ENCODE measurements at places on chromosomes 6 and 20.

- no peak for DNase-seq
Observed at GRCh38 chr20:16111172-16111832, 461.9 kb downstream of the KIF16B start.

DNA sequence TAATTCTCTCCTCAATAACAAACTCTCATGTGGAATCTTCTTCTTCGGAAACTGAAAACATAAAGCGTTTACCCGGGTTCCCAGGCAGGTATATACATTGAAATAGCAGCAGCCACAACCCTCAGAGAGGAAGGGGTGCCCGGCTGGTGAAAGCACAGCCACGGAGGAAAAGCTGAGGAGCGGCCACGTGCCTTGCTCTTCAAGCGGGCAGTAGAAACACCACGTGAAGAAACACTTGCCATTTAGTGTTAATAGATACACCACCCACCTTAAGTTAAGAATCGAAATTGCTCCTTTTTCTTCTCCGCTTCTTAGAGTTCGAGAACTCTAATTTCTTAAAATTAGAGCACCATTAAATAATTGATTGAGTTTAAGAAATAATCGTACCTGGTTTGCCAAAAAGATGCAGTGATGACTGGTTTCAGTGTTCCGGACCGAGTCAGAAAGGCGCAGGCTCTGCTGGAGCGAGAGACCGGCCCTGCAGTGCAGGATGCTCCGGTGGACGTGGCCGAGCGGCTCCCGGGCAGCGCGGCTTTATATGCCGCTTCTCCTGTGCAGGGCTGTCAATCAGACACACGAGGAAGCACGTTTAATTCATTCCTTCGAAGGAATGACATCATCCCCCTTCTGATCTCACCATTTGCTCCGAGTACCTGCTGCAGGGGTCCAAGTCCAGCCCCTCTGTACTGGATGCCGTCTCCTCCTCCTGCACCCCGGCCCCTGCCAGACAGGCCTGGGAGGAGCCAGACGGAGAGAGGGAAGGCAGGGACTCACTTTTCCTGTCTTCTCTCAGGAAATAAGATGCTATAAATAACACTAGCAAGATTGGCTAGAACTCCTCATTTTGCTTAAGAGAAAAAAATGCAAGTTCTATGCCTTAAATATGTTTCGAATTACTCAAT is at the start of gene THBS2:
TSS of gene THBS2 (minus strand) at position 510 of the 902 bp plus-strand sequence. CDS start 3,062 bp downstream, outside the sequence.
- DNase-seq = no peak

- no peak for DNase-seq
Observed at GRCh38 chr20:16388731-16389130, 184.5 kb downstream of the KIF16B start.

- no peak for DNase-seq
Observed at GRCh38 chr20:1317545-1318255, 11.2 kb downstream of the SDCBP2 start.

DNA sequence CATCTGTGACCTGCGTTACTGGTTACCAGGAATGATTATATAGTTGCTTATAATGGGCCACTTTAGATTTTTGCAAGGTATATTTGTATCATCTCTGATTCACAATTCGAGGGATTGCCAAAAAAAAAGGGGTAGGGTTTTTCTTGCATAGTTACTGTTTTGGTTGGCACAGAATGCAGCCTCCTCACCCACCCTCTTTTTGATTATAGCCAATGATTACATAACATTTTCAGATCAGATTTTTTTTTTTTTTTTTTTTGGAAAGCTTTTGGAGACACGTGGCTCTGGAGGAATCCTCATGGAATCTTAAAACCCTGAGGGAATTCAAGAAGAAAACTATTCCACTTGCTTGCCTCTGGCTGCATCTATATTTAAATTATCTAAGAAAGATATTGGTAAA is 53.7 kb downstream of the UST start:
- no peak for DNase-seq

GRCh38 chr6:168374541-168375071 is 55.0 kb upstream of the DACT2 start:
- no peak for DNase-seq

GRCh38 chr20:19866070-19866469 is 108.0 kb downstream of the RIN2 start:
- DNase-seq = no peak

GRCh38 chr6:166554316-166554715 is 32.2 kb downstream of the RAMACL start:
- DNase-seq = no peak

DNA sequence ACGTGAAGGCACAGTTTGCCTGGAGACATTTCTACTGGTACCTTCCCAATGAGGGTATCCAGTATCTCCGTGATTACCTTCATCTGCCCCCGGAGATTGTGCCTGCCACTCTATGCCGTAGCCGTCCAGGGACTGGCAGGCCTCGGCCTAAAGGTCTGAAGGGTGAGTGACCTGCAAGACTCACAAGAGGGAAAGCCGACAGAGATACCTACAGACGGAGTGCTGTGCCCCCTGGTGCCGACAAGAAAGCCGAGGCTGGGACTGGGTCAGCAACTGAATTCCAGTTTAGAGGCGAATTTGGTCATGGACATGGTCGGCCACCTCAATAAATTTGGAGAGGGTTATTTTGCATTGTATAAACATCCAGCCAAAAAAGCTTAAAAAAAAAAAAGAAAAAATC is 420.3 kb upstream of the FLRT3 start:
- DNase-seq = no peak

DNA sequence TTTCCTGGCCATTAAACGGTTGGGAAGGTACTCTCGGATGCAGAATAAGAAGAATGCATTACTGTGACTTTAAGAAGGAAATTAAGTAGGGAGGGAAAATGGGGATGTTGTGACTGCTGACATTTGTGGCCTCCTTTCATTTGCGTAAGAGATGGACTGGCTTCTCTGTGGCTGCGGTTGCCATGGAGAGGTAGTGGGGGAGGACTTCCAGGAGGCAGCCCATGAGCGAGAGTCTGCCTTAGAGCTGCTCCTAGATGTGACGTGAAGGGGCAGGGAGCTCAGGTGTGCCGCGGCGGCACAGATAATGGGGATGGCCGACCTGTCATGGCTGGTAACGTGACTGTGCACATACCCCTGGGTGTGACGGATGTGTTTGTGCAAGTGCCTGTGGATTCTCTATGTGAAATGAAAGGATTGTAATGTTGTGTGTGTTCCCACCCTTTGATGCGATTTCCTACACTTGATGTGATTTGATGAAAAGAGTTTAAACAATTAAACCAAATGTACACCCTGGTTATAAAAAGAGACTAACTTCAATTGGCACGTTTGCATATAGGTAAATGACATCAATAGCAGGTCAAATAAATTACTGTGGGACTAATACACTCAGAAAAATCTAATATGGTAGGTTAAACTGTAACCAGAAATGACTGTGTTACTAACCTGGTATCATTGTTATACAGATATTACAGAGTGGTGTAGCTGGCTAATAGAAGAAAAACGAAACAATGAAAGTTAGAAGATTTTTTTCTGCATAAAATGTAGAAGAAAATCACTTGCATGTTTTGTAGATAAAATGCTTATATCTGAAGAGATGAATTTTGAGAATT is 48.9 kb downstream of the HIVEP1 start:
- DNase-seq = peak; percentile 38

DNA sequence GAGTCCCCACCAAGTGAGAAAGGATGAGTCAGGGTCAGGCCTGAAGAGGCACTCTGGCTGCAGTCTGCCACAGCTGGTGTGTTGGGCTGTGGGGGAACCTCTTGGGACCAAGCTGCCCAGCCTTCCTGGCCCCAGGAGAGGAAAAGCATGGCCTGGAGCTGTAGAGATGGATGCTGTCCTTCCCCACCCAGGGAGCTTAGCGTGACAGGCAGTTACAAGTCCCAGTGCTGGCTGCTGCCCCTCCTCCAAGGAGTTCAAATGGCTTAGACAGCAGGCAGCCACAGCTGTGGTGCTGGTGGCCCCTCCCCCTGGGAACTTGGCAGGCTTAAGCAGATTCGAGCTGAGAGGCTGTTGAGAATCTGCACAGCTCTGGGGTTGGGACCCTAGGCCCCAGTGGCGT is 253.2 kb downstream of the PLCB1 start:
- no peak for DNase-seq

DNA sequence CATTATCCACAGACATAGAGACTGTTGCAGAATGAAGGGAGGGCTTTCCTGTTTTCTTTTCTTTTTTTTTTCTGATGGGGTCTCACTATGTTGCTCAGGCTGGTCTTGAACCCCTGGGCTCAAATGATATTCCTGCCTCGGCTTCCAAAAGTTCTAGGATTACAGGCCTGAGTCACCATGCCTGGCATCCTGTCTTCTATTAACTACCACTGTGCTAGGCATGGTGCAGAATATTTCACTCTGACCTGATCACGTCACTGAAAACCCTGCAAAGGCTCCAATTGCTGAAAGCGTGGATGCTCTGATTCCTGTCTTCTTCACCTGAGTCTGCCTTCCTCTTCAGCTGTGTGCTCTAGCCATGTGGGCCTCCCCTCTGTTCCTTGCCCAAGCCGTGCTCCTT is 8.5 kb upstream of the DNMT3B start:
- DNase-seq = no peak

DNA sequence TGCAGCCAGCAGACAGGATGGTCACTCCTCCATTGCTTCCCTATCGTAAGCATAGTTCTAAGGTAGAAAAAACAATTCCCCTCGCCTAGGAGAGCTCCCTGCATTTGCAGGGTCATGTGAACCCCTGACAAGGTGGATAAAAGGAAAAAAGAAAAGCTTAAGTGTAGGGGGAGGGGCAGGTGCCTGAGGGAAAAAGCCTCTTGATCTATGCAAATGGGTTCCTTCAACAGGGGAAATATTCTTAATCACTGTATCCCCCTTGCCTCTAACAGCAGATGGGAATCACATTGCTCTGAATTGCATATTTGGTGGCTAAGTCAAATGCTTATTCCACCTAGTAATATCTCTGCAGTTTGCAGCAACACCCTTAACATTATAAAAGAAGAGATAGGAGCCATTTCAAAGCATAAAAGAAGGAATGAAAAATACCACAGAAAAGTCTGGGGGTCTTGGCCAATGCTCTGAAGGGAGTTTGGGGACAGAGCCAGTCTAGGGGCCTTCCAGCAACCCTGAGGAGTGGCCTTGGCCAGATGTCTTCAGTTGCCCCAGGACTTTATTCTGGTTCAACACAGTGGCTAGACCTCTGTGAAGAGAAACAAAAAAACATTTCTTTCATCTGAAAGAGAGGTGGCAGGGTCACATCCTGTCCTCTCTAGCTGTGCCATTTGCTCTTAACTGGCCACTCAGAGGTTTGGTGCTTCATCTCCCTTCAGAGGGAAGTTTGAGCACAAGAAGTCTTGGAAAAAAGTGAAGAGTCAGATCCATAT is 660.4 kb upstream of the GJE1 start:
- DNase-seq = no peak

GRCh38 chr6:56542364-56543331 is 100.0 kb downstream of the DST start:
- DNase-seq = peak; percentile 21

GRCh38 chr6:137806914-137807682 is 60.0 kb upstream of the TNFAIP3 start:
- no peak for DNase-seq

GRCh38 chr20:47674686-47675085 is 110.6 kb downstream of the SULF2 start:
- DNase-seq = no peak

- DNase-seq = no peak
Observed at GRCh38 chr6:119501798-119502483, 152.4 kb upstream of the MAN1A1 start.

DNA sequence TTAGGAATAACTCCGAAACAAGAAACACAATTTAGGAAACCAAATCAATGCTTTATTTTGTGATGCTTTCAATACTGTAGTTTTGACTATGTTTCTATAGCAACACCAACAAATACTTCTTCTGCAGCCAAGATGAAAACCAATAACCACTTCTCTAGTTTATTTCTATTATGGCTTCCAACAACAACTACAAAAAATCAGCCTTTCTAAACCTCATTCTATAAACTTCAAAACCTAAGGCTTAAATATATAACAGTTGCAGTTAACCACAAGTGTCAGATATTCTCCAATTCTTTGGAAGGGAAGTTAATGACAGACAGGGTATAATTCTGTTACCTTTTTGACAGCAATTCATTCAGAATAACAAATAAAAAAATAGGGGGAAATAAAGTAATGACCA is 80.9 kb downstream of the EPB41L2 start:
- DNase-seq = no peak
